ENCODE measurements at places on chromosomes 3 and 15.

GRCh38 chr15:29268706-29269484 lies 727 bp downstream of the NSMCE3 start:
- DNase-seq, result peak; percentile 9

- DNase-seq, result no peak
Observed at GRCh38 chr3:126103121-126104027, 19.4 kb upstream of the SLC41A3 start.

DNA sequence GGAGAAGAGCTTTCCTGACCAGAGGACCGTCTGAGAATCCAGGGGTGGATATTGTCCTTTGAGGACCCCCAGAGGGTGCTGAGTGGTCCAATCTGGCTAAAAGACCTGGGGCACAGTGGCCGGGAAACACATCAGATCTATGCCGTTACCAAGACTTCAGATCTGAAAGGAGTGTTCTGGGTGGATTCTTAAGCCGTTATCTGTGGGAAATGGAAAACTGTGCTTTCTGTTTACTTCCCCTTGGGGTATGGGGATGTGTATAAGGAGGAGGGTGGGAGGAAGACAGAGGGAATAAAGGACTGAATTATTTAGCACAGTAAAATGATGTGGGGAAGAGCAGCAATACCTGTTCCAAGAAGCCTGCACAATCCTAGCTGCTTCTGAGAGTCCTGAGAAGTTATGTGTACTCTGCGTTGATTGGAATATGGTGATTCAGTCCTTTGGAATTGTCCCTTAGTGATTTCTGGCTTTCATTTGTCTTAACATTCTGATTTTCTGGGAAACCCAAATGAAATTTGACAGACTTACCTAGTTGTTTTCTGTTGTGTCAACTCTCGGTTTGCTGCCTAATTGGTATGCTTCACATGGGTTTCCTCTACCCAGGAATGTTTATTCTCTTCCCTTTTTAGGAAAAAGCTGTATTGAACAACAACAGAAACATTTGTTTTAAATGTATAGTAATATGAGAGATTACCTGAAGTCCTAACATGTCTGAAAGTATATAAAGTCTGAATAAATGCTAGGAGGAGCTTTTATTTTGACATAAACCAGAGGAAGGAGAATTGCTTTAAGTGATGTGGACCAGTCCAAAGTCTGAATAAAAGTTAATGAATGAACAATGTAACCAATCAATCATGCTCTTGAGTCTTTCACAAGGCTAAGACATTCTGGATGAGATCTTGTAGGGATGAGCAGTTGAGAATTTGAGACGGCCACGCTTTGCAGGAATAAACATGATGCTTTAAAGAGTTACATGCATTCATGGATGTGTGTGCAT lies 427.1 kb upstream of the C2CD4B start:
- DNase-seq, result no peak

DNA sequence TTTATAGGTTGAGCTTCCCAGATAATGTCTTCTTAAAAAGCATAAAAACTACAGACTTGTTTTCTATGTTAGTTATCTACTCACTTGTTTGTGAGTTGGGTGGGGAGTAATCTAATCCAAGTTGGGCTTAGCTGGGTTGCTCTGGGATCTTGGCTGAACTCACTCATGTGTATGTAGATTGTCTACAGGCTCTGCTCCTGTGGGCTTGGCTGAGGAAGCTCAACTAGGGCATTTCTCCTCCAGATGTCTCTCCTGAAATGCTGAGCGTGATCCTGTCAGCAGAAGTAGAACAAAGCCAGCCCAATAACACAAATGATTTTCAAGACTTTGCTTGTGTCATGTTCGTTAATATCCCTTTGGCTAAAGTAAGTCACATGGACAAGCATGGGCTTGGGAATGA lies 17.3 kb downstream of the KCNH8 start:
- no peak for DNase-seq

- no peak for DNase-seq
Observed at GRCh38 chr3:99659032-99659431, 20.6 kb downstream of the COL8A1 start.

- DNase-seq, result no peak
Observed at GRCh38 chr15:68378595-68378994, 53.4 kb downstream of the ITGA11 start.

GRCh38 chr3:156637480-156638022 lies 36.8 kb upstream of the TIPARP start:
- no peak for DNase-seq

DNA sequence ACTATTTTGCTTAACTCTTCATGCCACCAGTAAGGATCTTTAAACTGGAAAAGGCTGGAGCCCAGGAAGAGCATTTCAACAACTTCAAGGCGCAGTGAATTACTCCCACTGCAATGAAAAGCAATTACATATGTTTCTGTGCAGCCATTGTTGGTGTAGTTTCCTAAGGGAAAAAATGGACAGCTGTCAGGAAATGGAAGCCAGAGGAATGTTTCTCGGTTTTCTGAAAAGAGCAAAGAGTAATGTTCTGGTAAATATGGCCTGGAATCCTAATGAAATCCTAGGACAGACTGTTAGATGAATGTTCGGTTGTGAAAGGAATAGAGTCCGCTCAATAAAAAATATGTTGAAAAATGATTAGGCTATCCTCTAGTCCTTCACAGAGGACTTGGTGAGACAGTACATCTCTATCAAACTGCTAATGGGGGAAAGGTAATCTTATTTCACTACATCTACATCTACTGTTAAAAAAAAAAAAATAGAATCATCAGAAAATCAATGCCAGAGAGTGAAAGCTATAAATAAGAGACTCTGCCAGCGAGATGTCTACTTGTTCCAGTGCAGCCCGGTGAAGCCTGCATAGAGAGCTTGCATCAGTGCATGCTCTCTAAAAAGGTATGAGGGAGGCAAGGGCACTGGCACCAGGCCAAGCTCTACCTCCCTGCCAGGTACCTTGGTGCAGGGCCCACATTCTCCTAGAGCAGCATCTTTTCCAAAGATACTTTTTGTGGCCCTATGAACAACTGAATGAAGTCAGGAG lies 68.2 kb upstream of the TJP1 start:
- DNase-seq, result no peak

DNA sequence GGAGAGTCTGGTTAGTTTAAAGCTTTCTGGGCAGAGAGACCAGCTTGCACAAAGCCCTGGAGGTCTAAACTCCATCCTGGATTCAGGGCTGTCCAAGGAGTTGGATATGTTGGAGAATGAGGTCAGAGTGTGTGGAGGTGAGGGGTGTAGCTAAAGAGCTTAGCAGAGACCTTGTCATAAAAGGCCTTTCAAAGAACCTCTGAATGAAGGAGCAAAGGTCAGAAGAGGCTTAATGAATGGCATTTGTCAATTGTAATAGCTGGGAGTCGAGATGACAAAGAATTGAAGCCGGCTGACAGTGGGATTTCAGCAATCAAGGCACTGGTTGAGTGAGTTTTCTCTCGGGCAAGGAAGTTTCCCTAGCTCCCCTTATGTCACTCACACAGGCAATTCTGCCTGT lies 202.6 kb downstream of the PDCD6IP start:
- no peak for DNase-seq

DNA sequence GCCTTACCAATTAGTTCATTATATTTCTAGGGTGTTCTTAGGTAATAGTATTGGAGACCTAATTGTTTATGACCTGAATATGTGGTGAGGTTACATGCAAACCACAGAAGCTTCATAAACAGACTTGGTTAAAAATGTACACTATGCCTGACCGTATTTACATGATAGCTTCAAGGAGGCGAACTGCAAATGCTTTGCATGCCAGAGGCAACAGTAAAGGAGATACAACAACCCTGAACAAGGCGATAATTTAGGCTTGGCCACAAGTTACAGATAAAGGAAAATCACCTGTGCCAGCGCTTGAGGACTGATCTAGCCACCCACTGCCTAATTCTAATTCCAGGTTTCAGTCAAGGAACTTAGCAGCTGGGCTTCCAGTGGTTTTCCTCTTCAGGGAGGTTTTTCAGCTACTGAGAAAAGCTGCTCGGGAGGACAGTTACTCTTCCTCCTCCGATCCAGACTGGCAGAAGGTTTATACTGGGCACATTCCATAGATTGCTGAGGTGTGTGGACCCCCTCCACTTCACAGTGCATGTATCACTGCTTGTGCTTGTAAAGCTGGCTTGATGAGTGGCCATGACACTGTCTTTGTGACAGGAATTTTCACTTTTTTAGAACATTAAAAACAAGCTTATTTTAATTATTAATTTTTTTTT lies 95.6 kb downstream of the DHX36 start:
- no peak for DNase-seq

- DNase-seq, result no peak
Observed at GRCh38 chr3:108603691-108604090, 14.2 kb downstream of the DZIP3 start.

GRCh38 chr3:70078778-70079177 lies 79.2 kb downstream of the SAMMSON start:
- no peak for DNase-seq

DNA sequence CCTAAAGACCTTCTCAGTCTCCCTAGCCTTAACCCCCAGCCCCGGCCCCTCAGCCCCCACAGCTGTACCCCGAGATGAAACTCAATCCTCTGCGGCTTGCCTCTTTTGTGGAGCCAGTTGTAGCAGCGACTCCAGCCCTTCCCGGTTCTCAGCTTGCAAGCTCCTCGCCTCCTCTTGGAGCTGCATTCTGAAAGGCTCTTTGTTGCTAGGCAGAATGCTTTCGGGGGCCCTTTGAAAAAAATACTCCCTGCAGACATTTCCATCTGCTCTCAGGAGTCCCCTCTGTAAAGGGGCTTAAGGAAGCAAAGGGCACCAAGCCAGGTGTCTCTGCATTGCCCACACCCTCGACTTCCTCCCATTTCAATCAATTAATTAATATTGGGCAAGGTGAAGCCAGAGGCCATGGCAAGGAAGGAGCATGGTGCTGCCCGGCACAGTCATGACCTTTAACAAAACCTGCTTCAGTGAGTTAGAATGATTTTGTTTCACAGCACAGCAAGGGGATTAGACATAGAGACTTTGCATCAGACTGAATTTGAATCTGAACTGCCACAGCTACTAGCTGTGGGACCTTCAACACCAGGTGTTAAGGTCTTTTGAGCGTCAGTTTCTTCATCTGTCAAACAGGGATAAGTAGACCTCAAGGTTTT lies 65.5 kb downstream of the SRGAP3 start:
- DNase-seq, result no peak

DNA sequence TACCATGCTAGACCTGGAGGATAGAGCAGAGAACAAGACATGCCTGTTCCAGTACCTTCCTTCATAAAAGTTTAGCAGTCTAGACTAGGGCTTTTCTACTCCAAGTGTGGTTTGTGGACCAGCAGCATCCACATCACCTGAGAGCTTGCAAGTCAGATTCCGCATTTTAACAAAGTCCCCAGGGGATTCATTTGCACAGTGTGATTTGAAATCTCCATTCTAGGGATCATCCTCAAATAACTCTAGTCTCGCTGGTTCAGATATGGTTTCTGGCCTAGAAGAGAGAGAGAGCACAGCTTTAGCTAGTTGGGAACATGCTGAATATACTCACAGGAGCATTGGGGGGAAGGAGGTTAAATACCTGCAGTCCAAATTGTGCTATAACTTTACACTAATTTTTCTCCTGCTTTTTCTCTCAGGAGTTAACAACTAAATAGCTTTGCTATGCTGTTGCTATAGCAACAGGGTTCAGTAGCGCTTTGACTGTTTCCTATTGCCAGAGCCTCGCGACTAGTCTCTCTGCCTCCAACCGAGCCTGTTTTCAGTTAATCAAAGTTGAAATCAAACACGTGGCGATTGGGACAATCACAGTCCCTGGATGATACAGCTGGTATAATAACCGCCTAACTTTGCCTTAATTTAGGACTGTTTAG lies 64.0 kb upstream of the RASGRF1 start:
- no peak for DNase-seq

DNA sequence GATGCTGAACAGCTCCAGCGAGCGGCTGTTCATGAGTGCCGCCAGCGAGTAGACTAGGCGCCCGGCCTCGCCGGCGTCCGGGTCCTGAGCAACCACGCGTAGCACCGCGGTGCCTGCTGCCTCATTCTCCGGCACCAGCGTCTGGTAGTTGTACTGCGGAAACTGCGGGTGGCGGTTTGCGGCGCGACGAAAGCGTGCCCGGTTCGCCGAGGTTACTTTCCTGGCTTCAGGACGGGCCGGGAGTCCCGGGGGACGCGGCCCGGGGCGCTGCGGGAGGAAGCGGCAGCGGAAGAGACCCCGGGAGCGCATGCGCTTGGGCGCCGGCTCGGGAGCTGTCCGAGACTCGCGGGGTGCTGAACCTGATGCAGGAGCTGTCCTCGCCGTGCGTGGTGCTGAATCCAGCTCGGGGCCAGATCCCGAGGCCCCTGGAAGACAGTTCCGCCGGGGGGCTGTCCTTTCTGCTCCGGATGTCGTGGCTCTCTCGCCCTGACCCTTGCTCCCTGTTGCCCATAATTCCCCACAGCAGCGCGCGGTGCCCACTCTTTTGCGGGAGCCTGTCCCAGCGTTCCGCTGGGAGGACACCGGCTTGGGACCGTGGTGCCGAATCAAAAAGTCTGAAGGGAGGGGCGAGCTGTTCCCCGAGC lies 1.1 kb downstream of the CELSR3 start:
- peak; percentile 61 for DNase-seq

- DNase-seq, result no peak
Observed at GRCh38 chr15:92377083-92377789, 16.4 kb upstream of the ST8SIA2 start.

DNA sequence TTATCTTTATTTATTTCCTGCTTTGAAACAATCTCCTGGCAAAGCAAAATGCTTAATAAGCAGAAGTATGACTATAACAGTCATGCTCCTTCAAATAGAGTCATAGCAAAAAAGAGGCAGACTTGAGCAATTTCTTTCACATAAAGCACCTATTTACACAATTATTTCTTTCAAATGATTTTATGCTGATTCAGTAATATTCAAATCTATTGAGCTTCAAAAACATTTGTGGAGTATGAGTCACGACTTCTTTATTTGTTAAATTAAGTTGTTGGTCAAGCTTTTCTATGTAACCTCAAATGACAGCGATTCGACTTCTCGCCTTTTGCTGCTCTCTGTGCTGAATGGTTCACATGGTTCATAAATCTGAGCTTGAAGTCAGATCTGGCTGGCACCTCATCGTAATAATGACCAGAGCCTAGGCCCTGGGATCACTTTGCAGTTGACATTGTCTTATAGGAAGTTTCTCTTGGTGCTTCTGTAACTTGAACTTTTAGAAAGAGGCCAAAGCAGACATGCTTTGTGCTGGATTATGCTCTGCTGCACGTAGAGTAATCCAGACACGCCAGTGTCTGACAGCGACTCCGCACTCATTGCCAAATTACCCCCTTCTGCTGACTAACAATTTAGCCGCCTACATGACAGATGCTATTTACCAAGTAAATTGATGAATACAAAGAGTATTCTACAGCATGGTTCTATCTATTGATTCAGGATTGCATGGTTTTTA lies 139.0 kb downstream of the MCTP2 start:
- no peak for DNase-seq

GRCh38 chr3:37542331-37542730 lies 319.3 kb upstream of the CTDSPL start:
- no peak for DNase-seq

GRCh38 chr3:21901484-21901883 lies 150.5 kb upstream of the ZNF385D start:
- DNase-seq, result no peak

Data from stimulated activated CD8-positive, alpha-beta memory T cell treated with anti-CD3 and anti-CD28 coated beads, Interleukin-4, amount 100 ng/mL, for 1 hour (primary cell).